Osteocyte (in vitro differentiated cells): ENCODE measurements at places on chromosomes 12 and 14.

DNA sequence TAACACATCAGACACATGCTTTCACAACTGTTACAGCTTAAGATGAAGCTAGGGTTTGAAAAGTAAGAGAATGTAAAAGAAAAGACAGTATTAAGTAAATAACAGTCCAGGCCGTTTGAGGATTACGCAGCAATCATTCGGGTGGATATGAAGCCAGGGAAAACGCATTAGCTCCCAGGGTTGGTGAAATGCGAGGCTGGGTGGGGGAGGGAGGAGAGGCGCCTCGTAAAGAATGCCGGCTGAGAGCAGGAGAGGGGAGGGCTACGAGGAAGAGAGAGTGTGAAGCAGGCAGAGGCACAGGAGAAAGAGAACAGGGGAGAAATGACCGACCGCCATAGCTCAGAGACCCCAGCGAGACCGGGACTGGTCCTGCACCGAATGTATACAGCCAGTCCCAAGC is 73.0 kb downstream of the IQSEC3 start:
- DNase-seq: no peak

- no peak for DNase-seq
These were observed 8.6 kb downstream of the ASB2 start for GRCh38 chr14:93967637-93968250.

- no peak for DNase-seq
These were observed 27.4 kb upstream of the METAP2 start for GRCh38 chr12:95446506-95446900.

- DNase-seq: no peak
These were observed 2.0 kb upstream of the P3H3 start for GRCh38 chr12:6826125-6826733.

DNA sequence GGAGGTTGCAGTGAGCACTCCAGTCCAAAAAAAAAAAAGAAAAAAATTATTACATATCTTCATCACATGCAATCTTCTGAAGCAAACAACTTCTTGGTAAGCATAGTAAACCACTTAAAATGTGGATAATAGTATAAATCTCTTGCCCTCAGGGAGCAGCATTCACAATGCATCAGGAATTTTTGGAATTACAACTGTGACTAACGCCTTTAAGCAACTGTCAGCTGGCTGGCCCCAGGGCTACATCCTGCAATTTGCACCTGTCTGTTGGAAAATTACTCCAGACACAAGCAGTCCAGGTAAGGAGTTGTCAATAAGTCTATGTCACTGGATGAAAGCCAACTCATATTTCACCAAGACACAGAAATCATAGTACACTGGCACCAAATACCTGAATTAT is 5.5 kb upstream of the SLC7A7 start:
- DNase-seq: no peak

GRCh38 chr12:58580095-58580494 is 340.2 kb downstream of the LRIG3 start:
- DNase-seq: no peak

GRCh38 chr12:132205271-132206045 is 61.2 kb downstream of the NOC4L start:
- no peak for DNase-seq

DNA sequence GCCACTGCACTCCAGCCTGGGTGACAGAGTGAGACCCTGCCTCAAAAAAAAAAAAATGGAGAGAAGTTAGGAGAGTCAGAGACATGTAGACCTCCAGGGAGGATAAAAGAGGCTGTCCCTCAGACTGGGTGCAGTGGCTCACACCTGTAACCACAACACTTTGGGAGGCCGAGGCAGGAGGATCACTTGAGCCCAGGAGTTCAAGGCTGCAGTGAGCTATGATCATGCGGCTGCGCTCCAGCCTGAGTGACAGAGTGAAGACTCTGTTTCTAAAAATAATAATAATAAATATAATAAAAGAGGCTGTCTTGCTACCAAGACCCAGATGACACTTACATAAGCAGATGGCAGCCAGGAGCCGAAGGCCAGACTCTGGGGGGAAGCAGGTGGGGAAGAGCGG is 18.5 kb downstream of the SLC7A8 start:
- no peak for DNase-seq

- DNase-seq: no peak
These were observed 20.9 kb downstream of the PUS7L start for GRCh38 chr12:43737646-43738045.

GRCh38 chr12:43292699-43293098 is 259.3 kb downstream of the ADAMTS20 start:
- no peak for DNase-seq

DNA sequence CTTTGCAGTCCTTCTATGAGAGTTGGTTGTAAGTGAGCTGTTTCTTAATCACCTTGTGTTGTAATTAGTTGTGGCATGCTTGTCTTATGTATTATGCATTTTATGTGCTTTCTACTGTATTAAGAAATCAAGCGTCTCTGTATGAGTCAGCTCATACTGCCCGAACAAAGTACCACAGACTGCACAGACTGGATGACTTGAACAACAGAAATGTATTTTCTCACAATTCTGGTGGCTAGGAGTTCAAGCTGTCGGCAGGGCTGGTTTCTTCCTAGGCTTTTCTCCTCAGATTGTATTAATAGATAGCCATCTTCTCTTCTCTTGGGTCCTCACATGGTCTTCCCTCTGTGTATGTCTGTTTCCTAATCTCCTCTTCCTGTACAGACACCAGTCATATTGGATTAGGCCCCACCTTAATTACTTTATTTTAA is 77.7 kb downstream of the FLRT2 start:
- DNase-seq: no peak

- no peak for DNase-seq
These were observed 3.0 kb downstream of the ERO1A start for GRCh38 chr14:52692248-52692962.

DNA sequence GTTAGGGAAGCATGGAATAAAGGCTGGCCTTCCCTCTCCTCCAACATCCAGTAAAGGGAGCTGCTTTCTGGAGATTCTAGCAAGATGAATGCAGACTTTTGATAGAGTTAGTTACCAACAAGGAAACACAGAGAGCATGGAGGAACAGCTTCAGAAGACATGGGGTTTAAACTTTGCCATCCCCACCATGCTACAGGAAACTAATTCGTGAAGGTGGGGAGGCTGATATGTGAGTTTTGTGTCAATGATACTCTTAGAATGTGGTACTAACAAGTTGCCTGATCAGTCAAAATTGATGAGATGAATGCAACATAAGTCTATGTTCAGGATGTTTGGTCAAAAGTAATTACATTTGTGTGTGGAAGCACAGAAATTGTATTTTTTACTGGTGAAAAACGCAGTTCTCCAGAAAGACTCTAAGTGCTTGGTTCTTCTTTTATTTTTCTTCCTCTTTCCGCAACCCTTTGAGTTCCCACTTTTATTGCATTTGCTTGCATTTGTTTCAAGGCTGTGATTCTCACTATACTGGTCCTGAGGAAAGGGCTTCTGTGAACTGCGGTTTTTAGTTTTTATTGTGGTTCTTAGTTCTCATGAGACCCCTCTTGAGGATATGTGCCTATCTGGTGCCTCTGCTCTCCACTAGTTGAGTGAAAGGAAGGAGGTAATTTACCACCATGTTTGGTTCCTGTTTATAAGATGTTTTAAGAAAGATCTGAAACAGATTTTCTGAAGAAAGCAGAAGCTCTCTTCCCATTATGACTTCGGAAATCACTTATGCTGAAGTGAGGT is at the start of gene CLEC4A:
TSS of gene CLEC4A (plus strand) at position 494 of the 789 bp plus-strand sequence. CDS start at position 756, 262 bp downstream.
- no peak for DNase-seq

GRCh38 chr12:94603434-94604365 is 46.7 kb downstream of the TMCC3 start:
- DNase-seq: no peak

DNA sequence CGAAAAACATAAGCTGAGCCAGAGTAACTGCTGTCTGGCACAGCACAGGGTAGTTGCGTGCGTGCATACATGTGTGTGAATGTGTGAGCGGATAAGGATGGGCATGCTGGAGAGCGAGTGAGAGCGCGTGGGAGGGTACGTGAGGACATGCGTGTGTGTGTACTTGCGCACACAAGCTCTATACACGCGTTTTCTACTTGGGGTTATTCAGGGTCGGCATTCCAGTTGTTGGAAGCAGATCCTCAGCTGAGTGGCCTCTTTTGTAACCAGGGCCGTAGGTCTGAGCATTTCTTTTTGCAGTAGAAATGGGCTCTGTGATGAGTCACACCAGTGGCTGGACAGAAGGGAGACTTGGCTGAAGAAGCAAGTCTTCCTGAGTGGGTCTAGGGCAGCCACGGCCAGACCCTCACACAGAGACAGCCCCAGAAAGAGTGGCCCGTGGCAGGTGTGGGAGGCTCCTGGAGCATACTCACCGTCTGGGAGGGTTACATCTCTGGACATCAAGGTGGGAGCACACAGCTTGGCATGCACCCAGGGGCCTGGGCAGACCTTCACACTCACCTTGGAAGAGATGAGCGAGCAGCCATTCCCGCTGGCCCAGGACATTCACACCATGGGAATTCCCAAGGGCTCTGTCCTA is 78.0 kb downstream of the LRRC74A start:
- DNase-seq: no peak

- DNase-seq: no peak
These were observed 38.4 kb downstream of the MLXIP start for GRCh38 chr12:122116707-122117535.

- DNase-seq: no peak
These were observed 69.9 kb downstream of the SLC38A1 start for GRCh38 chr12:46198913-46199312.

DNA sequence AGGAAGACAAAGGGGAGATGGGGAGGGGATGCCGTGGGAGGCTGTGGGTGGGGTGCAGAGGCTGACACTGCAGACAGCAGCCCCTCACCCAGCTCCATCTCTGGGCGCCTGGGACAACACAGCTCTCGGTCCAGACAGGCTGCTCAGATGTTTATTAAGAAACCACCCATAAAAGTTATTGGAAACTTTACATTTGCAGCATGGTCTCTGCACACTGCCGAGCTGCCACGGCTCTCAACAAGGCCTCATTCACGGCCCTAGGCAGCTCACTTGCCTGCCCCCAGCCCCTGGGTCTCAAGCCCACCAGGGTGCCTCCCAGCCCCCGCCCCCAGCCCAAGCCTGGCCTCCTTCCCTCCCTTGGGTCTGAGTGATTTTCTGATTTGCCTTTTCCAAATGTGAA is 21.0 kb upstream of the COL2A1 start:
- no peak for DNase-seq

GRCh38 chr14:68775614-68776126 is 17.2 kb downstream of the ZFP36L1 start:
- DNase-seq: no peak

DNA sequence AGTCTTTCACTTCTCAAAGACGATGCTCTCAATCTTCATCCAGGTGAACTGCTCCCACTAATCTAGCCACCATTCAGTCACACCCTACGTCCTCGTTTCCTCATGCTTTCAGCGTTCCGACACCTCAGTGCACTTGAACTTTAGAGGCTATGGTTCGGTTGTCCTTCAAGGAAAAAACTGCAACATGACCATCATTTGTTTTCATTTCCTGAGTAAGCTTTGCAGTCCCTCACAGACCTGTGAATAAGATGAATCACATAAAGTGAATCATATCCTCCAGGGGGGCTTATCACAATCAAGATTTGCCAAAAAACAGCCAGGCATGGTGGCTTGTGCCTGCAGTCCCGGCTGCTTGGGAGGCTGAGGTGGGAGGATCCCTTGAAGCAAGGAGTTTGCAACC is 80.2 kb downstream of the TMCC3 start:
- no peak for DNase-seq

DNA sequence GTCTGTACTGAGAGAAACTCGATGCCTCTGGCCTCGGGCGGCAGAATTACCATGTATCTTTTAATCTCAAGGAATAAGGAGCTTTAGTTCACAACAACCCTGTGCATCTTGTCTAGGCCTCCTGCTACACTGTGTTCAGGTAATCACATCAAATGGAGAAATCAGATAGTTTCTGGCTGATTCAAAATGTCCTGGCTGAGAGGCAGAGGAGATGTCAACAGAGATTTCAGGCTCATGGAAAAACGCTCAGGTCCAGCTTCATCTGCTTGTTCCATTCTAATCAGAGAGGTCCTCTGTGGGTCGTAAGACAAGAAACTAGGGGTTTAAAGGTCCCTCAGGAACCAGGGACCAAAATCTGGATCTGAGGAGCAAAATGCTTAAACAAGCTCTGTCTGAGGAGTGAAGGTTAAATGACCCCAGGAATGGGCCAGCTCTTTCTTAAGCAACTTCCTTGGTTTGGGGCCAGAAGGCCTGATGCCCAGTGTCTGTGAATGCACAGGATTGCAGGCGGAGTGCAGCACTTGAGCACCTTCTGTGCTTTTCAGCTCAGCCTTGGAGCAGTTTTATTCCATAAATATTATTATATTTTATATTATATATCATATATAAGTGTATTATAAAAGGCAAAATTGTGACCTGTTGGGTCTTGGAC is 170.2 kb upstream of the PRICKLE1 start:
- DNase-seq: no peak

GRCh38 chr14:91482263-91483013 is 27.7 kb downstream of the PPP4R3A start:
- no peak for DNase-seq

- no peak for DNase-seq
These were observed 299.6 kb downstream of the DPF3 start for GRCh38 chr14:72594099-72594901.

GRCh38 chr12:102876883-102877282 is 40.2 kb downstream of the PAH start:
- no peak for DNase-seq

DNA sequence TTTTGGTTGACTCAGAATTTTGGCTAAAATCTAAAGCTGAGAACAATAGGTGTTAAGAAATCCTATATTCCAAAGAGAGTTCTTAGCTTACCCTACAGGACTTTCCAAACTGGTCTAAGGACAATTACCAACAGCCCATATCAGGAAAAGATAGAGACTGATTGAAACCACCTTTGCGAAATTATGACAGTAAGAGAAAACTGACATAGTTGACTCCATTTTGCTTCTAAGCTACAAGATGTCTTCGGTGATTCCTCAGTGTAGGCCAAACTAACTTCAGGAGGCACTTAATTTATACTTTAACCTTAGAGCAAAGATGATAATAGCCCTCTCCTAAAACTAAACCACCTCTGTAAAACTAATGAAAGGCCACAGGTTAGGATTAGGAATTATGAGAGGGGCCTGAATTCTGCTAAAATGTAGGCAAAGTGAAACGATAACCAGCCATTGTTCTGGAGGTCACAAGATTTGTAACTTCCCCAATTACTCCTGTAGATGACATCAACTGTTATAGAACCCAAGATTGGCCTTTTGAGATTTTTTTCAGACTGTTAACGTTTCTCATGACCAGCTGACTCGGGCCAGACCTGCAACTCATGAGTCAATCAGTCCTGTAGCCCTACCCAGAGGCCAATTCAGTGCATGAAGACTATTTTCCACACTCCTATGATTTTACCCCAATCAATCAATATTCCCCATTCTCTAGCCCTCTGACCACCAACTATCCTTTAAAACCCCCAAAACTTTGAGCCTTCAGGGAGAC is 43.0 kb downstream of the KLRG1 start:
- no peak for DNase-seq

GRCh38 chr12:88591343-88591742 is 11.1 kb upstream of the KITLG start:
- no peak for DNase-seq

- no peak for DNase-seq
These were observed 13.0 kb upstream of the OR6J1 start for GRCh38 chr14:22656945-22657731.

GRCh38 chr14:104351849-104352492 is 213.6 kb downstream of the KIF26A start:
- DNase-seq: no peak
